Vagina (tissue), 2 donors: ENCODE measurements at places on chromosomes 3 and 15.

DNA sequence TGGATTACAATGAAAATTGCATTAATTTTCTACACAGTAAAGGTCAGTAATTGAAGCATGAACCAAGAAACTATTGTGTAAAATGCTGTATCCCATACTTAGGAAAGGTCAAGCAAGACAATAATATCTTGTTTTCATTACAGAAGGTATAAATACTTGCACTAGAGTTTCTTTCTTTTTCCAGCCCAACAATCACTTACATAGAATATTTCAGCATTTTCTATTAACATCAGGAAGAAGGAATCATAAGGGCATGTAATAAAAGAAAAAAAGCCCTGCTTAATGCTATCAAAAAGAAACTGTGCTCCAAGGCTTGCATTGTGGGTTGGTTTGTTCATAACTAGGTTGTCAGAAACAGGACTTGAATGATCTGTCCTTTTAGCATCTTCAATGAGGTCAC, 215.1 kb downstream of the MCTP2 start:
- no peak for DNase-seq

DNA sequence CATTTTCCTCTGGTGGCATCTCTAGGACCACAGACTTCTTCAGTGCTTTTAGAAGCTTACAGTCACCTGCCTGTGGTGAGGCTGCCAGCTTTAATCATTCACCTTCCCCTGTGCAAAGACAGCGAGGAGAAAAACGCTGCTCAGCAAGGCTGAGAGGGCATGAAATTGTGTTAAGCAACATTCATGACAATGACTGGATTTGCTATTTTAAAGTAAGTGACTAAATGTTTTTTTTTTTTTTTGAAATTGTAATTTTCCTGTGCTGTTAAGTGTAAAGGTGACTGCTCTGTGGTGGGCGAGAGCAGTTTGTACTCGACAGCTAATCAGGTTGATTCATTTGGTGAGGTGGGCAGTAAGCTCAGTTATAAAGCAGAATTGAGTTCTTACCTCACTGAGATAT, 240.4 kb downstream of the NSUN3 start:
- DNase-seq, result no peak

DNA sequence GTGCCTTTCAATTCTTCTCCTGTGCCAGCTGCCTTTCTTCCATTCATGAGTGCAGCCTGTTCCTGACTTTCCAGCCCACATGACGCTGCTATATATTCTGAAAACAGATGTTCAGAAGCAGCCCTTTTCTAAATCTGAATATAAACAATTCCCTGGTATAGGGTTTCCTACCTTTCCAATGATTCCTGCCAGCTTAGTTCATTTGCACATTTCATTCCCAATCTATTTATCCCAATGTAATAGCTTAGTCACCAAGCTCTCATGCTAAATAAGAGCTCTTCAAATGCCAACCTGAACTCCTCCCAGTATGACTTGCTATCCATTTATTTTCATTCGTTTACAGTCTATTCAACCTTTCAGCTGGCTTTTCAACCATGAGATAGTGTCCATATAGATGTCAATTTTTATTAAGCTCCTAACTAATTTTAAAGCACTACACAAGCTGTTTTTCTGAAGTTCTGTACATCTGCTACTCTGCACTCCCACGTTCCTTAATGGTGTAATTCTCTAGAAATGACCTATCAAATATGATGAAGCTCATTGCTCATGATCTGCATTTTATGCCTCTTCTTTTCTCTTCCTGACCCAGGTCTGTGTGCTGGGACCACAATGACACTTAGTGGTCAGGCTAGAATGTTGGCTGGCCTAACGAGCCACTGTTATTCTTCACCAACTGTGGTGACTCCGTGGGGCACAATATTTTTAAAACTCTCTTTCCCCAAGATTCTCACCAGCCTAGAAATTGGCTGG, 605.0 kb upstream of the TBL1XR1 start:
- no peak for DNase-seq

- no peak for DNase-seq
Observed at GRCh38 chr3:170753421-170754310, 116.3 kb downstream of the RPL22L1 start.

DNA sequence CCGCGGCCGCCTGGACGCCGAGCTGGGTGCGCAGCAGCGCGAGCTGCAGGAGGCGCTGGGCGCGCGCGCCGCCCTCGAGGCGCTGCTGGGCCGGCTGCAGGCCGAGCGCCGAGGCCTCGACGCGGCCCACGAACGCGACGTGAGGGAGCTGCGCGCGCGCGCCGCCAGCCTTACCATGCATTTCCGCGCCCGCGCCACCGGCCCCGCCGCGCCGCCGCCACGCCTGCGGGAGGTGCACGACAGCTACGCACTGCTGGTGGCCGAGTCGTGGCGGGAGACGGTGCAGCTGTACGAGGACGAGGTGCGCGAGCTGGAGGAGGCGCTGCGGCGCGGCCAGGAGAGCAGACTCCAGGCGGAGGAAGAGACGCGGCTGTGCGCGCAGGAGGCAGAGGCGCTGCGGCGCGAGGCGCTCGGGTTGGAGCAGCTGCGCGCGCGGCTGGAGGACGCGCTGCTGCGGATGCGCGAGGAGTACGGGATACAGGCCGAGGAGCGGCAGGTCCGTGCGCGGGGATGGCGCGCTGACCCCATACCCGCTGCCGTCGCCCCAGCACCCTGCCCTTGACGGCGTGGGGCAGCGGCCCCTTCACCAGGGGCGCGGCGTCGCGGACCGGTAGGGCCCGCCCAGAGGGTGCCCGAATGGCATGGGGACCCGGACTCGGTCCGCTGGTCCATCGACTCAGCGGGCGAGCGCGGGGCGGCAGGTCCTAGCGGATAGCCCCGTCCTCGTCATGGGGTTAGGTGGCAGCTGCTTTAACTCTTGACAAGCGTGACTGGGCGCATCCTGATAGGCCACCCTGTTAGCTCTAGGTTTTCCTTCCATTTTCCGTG, 848 bp downstream of the SYNM start:
- no peak for DNase-seq
